ENCODE measurements at places on chromosomes 5 and 9.

GRCh38 chr9:77985996-77986395 lies 45.6 kb downstream of the GNAQ start:
- DNase-seq = no peak

- no peak for DNase-seq
Measured at GRCh38 chr9:120891245-120891883, 14.4 kb upstream of the PHF19 start.

- no peak for DNase-seq
Measured at GRCh38 chr5:157867751-157868387, 8.9 kb upstream of the CLINT1 start.

- DNase-seq = no peak
Measured at GRCh38 chr5:150144246-150144801, 11.3 kb downstream of the PDGFRB start.

All from activated T-cell treated with anti-CD3 and anti-CD28 coated beads for 1 hour (primary cell).